ENCODE measurements at places on chromosomes 3 and 15.

DNA sequence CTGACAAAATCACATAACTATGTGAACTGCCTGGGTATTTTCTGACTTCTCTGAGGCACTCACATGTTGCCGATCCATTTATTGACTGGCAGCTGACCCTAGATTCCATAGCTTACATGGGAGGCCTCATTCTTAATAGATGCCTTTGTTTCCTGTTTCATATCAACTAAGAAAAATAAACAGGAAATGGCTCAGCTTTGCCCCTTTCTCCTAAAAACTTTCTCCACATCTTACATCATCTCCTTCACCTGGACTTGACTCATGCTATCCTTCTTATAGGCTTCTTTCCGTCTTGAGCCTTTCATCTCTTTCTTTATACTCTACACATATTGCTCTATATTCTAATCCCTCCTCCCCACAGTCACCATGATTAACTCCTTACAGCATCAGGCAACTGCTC is 38.0 kb downstream of the TXNRD3 start:
- no peak for DNase-seq

DNA sequence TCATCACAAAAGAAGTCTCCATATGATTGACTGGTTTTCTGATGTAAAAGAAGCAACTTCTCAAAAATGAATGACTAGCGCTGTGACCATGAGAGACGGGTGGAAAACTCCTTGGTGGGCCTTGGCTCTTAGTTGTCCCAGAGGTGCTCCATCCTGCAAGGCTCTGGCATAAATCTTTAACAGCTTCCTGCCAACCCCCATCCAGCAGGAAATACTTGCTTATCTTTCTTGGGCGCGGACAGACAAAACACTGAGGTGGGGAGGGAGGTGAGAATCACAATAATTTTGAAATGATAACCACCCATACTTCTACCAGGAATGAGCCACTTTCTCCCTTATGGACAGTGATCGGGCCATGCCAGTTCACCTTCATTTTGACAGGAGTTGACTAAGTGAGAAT is 128.6 kb downstream of the STT3B start:
- DNase-seq: no peak

DNA sequence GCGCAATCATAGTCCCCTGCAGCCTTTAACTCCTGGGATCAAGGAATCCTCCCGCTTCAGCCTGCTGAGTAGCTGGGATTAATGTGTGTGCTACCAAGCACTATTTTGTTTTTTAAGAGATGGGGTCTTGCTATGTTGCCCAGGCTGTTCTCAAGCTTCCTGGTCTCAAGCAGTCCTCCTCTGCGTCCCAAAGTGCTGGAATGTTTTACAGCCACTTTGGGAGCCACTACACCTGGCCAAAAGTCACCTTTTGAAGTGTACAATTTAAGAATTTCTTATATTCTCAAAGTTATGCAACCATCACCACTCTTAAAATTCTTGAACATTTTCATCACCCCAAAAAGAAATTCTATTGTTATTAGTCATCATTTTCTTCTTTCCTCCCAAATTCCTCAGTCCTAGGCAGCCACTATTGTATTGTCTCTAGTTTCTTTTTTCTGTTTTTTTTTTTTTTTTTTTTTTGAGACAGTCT is 17.8 kb downstream of the CDV3 start:
- DNase-seq: no peak

DNA sequence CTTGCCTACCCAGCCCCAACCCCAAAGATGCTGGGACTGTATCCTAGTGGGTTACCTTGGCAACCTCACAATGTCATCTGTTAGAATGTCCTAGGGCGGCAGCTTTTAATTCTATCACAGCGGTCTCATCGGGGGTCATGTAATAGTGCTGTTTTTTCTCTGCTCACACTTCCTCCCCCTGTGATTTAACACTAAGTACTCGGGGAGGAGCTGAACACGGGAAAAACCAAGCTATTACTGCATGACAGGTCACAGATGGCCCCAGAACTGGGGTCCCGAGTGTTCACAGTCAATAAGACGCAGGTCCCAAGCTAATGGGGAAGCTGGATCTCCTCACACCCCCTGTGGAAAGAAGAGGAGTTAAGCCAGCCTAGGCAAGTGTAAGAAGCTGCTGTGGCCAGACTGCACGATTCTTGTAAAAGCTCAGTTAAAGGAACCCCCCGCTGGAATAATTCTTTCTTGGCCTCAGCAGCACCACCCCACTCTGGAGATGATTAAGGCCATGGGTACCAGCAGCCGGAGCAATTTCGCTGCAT is 2.5 kb upstream of the RFTN1 start:
- DNase-seq: no peak

DNA sequence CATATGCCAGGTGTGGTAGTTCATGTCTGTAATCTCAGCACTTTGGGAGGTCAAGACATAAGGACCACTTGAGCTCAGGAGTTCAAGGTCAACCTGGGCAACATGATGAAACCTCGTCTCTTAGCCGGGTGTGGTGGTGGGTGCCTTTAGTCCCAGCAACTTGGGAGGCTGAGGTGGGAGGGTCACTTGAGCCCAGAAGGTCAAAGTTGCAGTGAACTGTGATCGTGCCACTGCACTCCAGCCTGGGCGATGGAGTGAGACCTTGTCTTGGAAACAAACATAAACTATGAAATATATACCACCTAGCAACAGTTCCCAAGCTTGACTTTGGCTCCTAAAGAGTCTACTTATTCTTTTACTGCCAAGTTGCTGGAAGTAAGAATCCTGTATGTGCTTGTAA is 30.9 kb downstream of the UBE3A start:
- no peak for DNase-seq

GRCh38 chr15:66673410-66674322 is 28.4 kb upstream of the SMAD6 start:
- DNase-seq: peak; percentile 90

GRCh38 chr3:43638594-43639447 is 17.0 kb upstream of the ANO10 start:
- DNase-seq: no peak

- no peak for DNase-seq
Observed at GRCh38 chr3:104906001-104906639, 460.6 kb upstream of the ALCAM start.

- DNase-seq: no peak
Observed at GRCh38 chr3:153111016-153111415, 51.0 kb upstream of the RAP2B start.

DNA sequence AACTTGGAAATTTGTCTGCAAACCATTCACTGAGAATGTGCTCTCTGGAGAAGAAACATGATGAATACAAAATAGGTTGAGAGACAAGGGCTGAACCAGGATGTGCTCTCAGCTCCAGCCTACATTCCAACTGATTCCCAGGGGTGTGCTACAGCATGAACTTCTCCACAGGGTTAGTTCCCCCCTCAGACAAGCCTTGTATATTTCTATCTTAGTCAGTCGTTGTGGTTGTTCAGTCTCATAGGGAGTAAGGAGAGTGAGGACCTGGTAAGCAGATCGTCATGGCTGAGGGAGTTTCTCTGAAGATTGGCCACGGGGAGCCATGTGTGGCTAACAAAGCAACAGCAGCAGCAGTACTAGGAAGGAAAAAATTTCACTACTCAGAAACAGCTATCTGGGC is 919.7 kb upstream of the CADM2 start:
- DNase-seq: no peak

DNA sequence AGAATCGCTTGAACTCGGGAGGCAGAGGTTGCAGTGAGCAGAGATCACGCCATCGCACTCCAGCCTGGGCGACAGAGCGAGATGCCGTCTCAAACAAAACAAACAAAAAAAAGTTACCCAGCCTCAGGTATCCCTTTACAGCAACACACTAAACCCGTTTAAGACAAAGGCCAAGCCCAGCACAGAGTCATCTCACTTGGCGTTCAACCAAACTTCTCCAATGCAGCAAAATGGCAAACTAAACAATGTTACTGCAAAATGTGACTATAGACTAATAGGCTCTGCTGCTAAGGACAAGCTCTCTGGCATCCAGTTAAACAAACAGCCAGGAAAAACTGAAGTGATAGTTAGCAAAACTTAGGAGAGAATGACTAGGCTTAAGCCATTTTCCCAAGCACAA is 6.4 kb upstream of the FAM219B start:
- DNase-seq: no peak

DNA sequence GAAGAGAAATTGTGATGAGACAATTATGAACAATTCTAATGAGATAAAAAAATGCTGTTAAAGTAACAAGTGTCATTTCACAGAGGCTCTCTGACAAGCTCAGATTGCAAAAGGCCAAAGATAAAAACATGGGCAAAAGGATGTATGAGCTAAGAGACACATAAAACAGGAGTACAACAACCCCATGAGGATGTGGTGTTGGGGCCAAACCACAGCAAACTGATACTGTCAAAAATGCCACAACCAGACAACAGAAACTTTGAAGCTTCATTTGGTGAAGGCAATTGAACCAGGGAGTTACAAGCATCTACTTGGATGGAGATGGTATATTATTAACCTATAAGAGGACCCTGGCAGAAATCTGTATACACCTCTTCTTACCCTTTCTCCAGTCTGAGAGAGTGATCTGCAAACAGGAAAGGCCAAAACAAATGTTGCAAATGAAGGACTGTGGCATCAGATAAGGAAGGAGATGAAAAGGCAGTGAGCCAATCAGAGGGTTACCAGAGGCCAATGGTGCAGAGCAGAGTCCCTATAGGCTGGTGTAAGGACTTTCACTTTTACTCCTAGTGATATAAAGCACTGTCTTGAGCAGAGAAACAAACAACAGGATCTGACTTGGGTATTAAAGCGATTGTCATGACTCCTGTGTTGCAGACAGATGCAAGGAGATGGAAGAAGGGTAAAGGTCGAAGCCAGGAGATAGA is 659.0 kb downstream of the NTRK3 start:
- no peak for DNase-seq

- no peak for DNase-seq
Observed at GRCh38 chr15:95068701-95069521, 837.5 kb downstream of the MCTP2 start.

- DNase-seq: no peak
Observed at GRCh38 chr3:74539876-74540275, 74.6 kb downstream of the CNTN3 start.

DNA sequence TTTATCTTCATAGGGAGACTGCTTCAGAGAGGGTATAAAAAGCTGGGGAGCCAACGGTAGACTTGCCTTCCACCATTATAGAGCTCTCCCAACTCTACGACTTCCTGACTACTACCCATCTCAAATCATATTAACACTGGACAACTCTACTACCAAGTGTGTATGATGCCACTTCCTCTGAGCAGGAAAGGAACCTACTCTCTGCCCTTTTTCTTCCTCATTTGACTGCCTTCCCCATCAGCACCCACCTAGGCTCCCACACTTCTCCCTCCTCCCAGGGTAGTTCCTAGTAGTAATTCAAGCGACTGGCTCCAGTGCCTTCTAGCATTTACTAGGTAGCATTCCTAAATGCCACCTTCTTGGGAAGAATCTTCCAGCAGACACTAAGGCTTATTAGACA is 24.5 kb upstream of the TBL1XR1 start:
- DNase-seq: no peak

GRCh38 chr3:194504861-194505260 is 18.1 kb upstream of the ATP13A3 start:
- no peak for DNase-seq

DNA sequence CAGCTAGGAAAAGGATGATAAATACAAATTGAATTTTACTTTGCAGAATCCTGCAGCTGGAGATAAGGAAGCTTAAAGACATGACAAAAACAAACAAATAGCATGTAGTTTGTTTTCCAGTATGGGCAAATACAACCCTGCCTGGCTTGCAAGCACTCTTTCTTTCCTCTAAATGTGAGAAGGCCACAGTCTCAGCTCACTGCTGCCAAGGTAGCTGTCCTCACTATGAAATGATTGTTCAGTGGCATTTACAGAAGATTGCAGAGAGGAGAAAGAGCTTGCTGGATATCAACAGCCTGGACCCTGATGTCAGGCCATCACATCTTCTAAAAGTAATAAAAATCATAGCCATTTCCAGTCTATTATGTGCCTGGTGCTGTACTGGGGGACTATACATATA is 262.0 kb downstream of the CLSTN2 start:
- DNase-seq: no peak

- no peak for DNase-seq
Observed at GRCh38 chr3:12948891-12949711, 107.7 kb upstream of the RPL32 start.

GRCh38 chr3:40456940-40457823 is at the start of gene RPL14:
RPL14 (plus strand) TSS chr3:40457339; CDS start chr3:40457472, 133 bp downstream.
- peak; percentile 95 for DNase-seq

- DNase-seq: no peak
Observed at GRCh38 chr3:142595581-142595950, 627 bp upstream of the PLS1 start.

DNA sequence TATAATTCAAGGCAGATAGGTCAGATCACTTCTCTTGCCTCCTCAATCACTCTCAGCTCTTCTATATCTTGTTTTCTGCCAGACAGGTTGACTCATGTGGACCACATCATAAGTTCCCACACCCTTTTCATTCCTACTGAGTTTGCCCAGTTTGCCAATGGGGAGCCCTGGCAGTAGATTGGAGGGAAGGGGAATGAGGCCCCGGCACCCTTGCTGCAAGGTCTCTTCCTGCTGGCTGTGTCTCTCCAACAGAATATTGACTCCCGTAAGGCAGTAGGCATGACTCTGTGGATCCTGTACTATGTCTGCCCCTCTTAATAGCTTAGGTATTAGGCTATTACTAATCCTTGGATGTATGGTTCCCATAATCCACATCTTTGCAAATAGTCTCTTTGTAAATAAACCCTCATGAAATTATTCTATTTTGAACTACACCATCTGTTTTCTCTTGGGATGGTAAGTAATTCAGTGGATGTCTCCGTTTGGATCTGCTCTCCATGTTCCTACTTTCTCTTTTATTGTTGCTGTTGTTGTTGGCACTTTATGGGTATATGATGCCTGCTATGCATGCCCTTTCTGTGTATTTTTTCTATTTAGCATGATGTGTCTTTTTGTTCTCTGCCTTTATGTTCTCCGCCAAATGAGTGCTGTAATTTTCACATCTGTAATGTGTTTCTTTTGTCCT is 65.5 kb upstream of the DCBLD2 start:
- no peak for DNase-seq

DNA sequence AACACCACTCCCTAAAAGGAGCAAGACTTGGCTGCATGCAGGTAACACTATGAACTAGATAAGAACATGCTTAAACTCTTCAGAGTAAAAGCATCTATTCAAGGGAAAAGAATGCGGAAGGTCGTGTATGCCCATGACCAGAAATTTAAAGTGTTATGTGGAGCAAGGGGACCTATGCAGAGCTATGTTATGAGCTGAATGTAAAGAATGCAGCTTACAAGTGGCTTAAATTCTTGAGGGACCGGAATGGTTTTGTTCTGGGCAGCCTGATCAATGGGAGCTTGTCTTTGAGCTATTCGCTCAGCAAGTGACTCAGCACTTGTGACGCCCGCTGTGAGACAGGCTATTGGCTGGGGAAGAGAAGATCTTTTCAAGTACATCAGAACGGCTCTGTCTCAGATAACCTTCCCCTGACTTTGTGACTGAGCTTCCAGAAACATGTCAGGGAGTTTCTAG is 367.5 kb upstream of the THBS1 start:
- DNase-seq: peak; percentile 78

DNA sequence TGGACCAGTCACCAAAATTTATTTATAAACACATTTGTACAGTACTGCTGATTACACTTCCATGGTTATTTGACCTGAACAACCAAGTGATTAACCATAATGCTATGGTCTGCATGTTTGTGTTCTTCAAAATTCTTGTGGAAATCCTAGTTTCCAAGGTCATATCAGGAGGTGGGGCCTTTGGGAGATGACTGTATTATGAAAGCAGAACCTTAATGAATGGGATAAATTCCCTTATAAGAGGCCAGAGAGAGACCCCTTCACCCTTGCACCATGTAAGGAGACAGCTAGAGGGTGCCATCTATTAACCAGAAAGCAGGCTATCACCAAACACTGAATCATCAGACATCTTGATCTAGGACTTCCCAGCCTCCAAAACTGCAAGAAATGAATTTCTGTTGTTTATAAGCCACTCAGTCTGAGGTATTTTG is 1.9 kb downstream of the SCAPER start:
- no peak for DNase-seq
